ENCODE measurements at places on chromosomes 16 and 17. TPM values are rescaled to one million over a fixed set of nuclear protein-coding genes. Genes with fewer than 3 reads are reported as not detected.
A peak's percentile ranks its signal among the peaks of the same experiment; 100 is the strongest.

DNA sequence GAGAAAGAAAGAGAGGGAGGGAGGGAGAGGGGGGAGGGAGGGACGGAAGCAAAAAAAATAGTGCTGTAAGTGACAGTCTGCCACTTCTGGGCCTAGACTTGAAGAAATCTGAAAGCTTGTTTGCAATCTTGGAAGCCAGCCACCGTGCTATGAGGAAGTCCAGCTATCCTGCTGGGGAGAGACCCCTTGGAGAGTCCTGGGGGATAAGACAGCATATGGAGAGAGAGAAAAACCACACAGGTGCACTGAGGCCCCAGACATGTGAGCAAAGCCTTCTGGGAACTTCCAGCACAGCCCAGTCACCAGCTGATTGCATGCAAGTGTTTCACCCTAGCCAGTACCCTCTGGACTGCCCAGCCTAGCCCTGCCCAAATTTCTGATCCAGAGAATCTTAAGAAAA, 12.6 kb upstream of the ALOX12B start:
- no peak for DNase-seq

- DNase-seq: no peak
Observed at GRCh38 chr17:40703652-40704051, at the start of gene KRT24. Gene KRT24 (minus strand): TSS chr17:40703752. CDS start chr17:40703693, 59 bp downstream.

- no peak for DNase-seq
Observed at GRCh38 chr17:57809879-57810278, 40.0 kb downstream of the MRPS23 start.

DNA sequence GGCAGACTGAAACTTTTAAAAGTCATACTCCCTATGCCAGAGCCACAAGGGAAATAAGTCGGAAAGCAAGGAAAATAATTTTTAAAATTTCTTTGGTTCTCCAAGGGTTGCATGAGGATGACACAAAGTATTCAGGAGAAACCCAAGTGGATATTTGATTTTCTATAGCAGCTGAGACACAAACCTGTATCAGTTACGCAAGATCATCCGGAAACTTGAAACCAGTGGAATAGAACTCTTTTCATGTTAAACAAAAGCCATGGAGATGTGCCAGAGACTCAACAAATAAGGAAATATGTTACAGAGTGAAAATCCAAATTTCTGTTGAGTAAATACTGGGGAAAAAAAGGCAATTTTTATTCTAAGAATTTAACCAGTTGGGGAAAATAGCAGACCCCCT, 294.7 kb downstream of the KIF2B start:
- DNase-seq: no peak

DNA sequence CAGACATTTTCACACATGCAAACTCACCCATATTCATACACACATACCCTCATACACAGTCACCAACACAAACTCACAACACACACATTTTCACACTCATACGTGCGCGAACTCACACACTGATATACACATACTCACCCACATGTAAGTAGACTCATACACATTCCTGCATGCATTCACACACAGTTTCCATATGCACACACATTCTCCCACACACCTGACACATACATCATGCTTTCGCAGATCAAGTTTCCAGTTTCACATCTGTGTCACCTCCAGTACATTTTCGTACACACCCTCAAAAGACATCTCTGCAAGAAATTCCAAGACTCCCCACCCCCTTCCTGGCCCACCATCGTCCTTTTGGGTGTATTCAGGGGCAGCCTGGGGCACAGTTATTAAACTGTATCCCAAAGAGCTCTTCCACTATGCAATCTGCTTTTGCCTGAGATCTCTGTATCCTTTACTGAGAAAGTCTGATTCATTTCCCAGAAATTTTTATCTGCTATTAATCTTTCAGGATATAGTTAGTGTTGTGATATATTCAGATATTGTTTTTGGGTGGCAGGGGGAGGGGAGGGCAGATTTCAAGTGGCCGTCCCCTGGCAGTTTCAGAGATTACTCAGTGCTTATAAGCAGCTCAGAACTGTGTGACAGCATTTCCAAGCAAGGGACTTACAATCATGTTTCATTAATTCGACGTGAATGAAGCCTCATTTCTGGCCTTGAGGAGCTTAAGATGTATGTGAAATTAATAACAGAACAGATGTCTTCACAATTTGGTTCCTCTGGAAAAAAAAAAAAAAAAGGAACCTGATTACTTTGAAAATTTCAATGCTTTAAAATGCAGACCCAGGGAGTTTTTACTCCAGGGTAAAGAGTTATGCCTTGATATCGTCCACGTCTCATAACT, 35.3 kb upstream of the MMP2 start:
- no peak for DNase-seq

DNA sequence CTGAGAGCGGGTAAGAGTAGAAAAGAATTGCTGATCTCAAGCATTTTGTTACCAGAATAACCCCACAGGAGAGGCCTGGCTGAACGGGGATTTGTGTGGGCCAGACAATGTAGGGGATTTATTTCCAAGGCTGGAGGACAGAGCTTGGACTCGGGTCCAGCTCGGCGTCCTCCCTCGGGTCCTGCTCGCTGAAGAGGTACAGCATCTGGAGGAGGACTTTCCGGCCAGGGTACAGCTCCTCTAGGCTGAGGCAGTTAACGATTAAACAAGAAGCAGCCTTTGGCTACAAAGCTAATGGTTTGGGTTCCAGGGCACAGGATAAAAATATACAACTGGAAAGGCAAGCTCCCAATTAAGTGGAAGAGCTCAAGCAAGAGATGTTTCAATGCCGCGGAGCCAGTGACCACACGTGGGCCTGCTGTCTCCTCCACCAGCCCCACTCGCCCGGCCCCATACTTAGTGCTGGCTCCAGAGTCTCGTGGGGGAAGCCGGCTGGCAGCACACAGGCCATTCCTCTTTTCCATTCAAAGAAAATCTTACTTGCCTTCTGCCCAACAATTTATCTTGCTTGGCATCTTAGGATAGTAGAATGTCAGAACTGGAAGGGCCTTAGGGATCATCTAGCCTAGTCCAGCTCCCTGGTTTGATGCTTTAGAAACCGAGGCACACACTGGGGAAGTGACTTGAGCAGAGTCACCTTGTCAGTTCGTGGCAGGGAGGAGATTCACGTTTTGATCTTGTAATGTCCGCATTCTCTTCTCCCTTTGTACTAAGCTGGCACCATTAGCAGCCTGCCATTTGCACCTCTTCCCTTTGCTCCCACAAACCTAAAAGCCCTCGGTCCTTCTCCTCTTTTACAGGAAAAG, 85.9 kb upstream of the TBX2 start:
- DNase-seq: no peak

GRCh38 chr16:83954577-83955016, 1.6 kb downstream of the OSGIN1 start:
- peak; percentile 51 for DNase-seq

GRCh38 chr17:15999974-16000827, 577 bp downstream of the TTC19 start:
- no peak for DNase-seq

GRCh38 chr16:28865722-28866453, 2.2 kb downstream of the SH2B1 start:
- no peak for DNase-seq

DNA sequence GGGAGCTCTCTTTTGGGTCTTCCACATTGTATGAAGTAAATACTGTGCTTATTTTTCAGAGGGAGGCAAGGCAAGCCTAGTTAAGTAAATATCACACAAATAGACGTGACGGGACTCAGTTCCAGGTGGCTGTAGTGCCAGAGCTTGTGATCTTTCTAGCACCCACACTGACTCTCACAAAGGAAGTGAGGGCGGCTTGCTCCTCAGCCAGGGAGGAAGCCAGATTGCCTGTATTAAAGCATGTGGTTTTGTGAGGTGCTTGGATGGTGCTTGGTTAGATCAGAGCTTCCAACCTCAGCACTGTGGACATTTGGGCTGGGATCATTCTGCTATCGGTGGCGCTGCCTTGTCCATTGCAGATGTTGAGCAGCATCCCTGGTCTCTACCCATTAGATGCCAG, 80.1 kb downstream of the VAT1L start:
- no peak for DNase-seq

GRCh38 chr16:85256190-85256739, 144.0 kb upstream of the CIBAR2 start:
- DNase-seq: no peak

Gene B9D1
- 33.8 TPM for total RNA-seq

Gene FAM20A
- not detected for total RNA-seq

Gene EVPLL
- not detected for total RNA-seq

All from HT1080 (cell line).